ENCODE measurements at places on chromosomes 16 and 17.

- no peaks in the 10 kb centered on the region for H3K27me3 ChIP-seq
- H3K4me1 ChIP-seq: no peaks in the 10 kb centered on the region
- DNase-seq: no peak
- H3K4me3 ChIP-seq: no peak overlapping the region
- no peaks in the 10 kb centered on the region for H3K36me3 ChIP-seq
Measured at GRCh38 chr17:73689596-73690275, 45.5 kb upstream of the SDK2 start.

DNA sequence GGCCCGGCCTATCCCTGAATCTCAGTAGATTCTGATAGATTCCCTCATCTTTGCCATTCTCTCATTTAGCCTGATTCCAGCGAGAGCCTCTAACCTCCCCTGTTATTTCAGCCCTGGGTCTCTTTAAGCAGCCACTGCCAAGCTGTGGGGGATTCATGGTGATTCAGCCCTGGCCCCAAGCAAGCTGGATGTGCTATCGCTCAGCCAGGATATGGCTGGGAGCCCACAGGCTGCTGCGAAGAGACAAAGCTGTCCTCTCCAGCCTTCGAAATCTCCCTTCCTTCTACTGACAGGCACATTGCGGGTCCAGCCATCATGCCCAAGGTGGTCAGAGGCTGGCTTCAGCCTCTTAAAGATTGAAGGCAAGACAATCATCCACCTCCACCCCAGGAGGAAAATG lies 394.1 kb downstream of the SOX9 start:
- H3K36me3 ChIP-seq: no peaks in the 10 kb centered on the region
- no peak overlapping the region for H3K4me3 ChIP-seq
- H3K27ac ChIP-seq: peak overlapping the region; percentile 89
- DNase-seq: peak; percentile 86
- no peaks in the 10 kb centered on the region for H3K27me3 ChIP-seq

GRCh38 chr17:77422748-77423113 lies 282.0 kb downstream of the SEC14L1 start:
- peaks cover 7% of the 10 kb centered on the region for H3K36me3 ChIP-seq
- no peak overlapping the region for H3K4me3 ChIP-seq
- peak overlapping the region; percentile 24 for H3K27ac ChIP-seq
- DNase-seq: no peak

DNA sequence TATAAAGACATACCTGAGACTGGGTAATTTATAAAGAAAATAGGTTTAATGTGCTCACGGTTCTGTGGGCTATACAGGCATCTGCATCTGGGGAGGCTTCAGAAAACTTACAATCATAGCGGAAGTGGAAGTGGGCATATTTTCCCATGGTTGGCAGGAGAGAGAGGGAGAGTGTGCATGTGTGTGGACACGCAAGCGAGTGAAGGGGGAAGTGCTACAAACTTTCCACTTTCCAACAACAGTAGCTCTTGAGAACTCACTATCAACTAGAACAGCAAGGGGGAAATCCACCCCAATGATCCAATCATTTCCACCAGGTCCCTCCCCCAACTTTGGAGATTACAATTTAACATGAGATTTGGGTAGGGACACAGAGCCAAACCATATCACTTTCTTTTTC lies 11.1 kb downstream of the TAOK1 start:
- peaks cover 12% of the 10 kb centered on the region for H3K36me3 ChIP-seq
- DNase-seq: no peak
- no peak overlapping the region for H3K4me3 ChIP-seq
- no peaks in the 10 kb centered on the region for H3K27me3 ChIP-seq
- H3K27ac ChIP-seq: no peak overlapping the region

Measured in IMR-90 (cell line).